ENCODE measurements at places on chromosomes 3 and 15.

GRCh38 chr15:39031596-39031995 is 467.0 kb upstream of the RASGRP1 start:
- DNase-seq = no peak

DNA sequence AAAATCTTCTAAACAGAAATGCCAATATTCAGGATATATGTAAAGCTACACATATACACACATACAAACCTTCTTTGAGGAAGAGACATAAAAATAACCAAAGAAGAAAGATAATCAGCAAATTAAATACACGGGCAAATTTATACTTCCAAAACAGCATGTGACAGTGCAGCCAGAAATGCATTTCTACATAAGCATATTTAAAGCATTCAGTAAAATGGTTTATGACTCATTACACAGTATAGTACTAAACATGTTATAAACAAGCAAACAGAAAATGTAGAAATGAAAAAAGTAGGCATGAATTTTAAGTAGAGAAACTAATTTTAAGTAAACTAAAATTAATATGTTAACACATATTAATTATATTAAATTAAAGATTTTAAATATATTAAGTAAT is 1717.2 kb downstream of the OTOL1 start:
- DNase-seq = no peak

- no peak for DNase-seq
Measured at GRCh38 chr3:171172070-171172469, 145.6 kb upstream of the SLC2A2 start.

- no peak for DNase-seq
Measured at GRCh38 chr3:113132571-113132996, 78.8 kb upstream of the BOC start.

GRCh38 chr3:24012589-24013269 is 67.6 kb downstream of the NR1D2 start:
- no peak for DNase-seq

DNA sequence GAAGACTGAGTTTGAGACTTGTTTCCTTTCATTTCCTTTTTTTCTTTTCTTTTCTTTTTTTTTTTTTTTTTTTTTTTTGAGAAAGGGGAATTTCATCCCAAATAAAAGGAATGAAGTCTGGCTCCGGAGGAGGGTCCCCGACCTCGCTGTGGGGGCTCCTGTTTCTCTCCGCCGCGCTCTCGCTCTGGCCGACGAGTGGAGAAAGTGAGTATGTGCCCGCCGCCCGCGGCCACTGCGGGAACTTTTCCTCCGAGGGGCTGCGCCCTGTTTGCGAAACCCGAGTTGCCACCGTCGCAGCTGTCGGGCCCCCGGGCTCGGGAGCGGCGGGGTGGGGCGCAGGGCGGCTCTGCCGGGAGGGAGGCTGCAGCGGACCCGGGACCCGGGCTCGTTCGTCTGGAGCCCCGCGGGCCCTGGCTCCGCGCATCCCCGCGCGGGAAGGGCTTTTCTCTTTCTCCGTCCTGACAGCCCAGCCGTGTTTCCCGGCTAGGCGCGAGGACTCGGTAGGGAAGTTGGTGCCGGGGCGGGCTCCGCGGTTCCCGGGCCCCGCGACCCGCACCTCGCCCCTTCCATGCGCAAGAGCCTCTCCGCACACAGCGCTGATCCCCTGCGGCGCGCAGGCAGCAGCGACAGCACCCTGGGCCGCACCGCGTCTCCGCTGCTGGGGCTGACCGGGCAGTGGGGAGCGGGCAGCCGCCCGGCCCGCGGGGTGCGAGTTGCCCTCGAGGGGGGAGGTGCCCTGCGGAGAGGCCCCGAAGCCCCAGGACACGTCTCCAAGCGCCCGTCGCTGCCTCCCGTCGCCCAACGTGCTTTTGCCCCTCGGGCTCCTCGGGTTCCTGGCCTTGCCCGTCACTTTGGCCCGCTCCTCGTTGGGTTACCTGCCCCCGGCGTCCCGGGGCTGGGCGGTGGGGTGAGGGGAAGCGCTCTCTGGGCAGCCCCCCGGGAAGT is 1.4 kb downstream of the IGF1R start:
- DNase-seq = no peak

GRCh38 chr3:10528046-10528445 is 22.7 kb upstream of the ATP2B2 start:
- DNase-seq = no peak

DNA sequence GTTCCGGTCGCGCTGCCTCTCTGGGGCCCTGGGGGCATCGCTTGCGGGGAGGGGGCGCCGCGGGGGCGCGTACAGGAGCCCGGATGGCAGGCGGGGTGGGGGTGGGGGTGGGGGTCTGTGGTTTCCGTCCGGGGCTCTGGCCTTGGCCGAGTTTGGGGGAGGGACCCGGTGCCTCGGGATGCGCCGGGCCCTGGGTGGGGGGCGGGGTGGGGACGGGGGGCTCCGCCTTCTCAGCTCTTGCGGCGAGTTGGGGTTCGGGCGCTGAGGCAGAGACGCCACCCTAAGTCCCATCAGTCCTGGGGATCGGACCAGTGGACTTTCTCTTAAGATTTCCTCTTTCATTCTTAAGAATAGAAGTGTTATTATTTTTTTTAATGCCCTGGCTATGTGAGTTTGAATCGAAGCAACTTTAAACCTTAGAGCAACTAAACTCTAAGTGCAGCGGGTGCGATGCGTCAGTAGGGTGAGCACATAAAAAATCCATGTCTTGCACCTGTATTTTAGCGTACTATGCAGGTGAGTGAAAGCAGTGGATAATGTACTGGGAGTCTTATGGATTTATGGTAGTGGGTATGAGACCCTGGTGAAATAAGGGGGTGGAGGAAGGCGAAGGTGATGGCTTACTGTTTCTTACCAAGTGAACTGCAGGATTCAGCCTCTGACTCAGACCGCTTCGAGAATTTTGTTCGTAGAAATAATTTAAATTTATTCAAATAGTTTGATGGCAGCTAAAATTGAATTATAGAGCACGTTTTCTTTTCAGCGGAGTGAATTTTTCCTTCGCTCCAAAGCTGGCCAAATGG is 762 bp downstream of the CTNNB1 start:
- peak; percentile 40 for DNase-seq

Measured in GM12892 (cell line).